ENCODE measurements at places on chromosomes 12 and 14. TPM values are rescaled to one million over a fixed set of nuclear protein-coding genes. Genes with fewer than 3 reads are reported as not detected.

NOXRED1 gene
- total RNA-seq, result not detected

MYH6 gene
- 0.37 TPM for total RNA-seq

P2RX7 gene
- 1.3 TPM for total RNA-seq

B4GALNT1 gene
- not detected for total RNA-seq

PIANP gene
- not detected for total RNA-seq

DNA sequence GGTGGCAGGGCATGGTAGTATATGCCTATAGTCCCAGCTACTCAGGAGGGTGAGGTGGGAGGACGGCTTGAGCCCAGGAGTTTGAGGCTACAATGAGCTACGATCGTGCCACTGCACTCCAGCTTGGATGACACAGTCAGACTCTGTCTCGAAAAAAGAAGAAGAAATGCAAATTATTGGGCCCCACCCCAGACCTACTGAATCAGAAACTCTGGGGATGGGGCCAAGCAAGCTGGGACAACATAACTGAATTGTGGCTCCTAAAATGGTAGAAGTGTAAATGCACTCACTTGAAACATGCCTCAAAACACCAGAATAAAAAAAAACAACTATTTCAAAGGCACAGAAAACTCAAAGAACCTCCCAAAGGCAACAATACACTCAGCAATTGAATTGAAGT lies 37.0 kb downstream of the CIT start:
- no peak overlapping the region for H3K4me3 ChIP-seq
- H3K27me3 ChIP-seq, result no peaks in the 10 kb centered on the region
- H3K27ac ChIP-seq, result no peak overlapping the region
- no peaks in the 10 kb centered on the region for H3K36me3 ChIP-seq
